Vagina (tissue), 2 donors: ENCODE measurements at places on chromosomes 1 and 21. TPM values are rescaled to one million over a fixed set of nuclear protein-coding genes. Genes with fewer than 3 reads are reported as not detected.

CELA3B gene
- total RNA-seq = not detected

SLAMF9 gene
- not detected for total RNA-seq

SHISAL2A gene
- 3.2 TPM for total RNA-seq

SYT2 gene
- total RNA-seq = not detected

CYP4B1 gene
- 74.4 TPM for total RNA-seq

GNG12 gene
- total RNA-seq = 71.5 TPM

OXCT2 gene
- not detected for total RNA-seq

GRHL3 gene
- total RNA-seq = 58.7 TPM

DNAJC16 gene
- 29.5 TPM for total RNA-seq

CD58 gene
- total RNA-seq = 54.5 TPM

GRCh38 chr1:222167111-222167510 is 380.8 kb downstream of the HHIPL2 start:
- H3K36me3 ChIP-seq = no peaks in the 10 kb centered on the region
- DNase-seq = no peak

GRCh38 chr1:96845464-96845863 is 123.9 kb downstream of the PTBP2 start:
- no peaks in the 10 kb centered on the region for H3K36me3 ChIP-seq
- H3K4me3 ChIP-seq = no peak overlapping the region
- H3K4me1 ChIP-seq = no peaks in the 10 kb centered on the region
- H3K27me3 ChIP-seq = no peaks in the 10 kb centered on the region

DNA sequence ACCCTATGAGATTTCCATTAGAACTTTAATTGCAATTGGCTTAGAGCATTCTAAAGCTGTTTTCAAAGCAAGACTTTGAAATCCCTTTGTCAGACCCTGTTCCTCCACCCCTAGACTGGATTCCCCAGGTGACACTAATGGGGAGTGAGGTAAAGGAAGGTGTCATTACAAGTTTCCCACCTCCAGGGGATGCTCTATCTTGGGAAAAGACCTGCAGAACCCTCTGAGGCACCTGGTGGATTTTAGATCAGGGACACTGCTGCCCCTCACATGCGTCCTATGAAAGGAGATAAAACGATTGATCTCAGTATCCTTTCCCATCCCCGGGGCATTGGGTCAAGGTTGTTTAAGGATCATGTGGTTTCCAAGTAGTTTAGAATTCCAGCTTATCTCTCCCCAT is 80.3 kb upstream of the RGS4 start:
- no peaks in the 10 kb centered on the region for H3K4me1 ChIP-seq
- no peaks in the 10 kb centered on the region for H3K36me3 ChIP-seq
- no peaks in the 10 kb centered on the region for H3K27me3 ChIP-seq
- DNase-seq = no peak

DNA sequence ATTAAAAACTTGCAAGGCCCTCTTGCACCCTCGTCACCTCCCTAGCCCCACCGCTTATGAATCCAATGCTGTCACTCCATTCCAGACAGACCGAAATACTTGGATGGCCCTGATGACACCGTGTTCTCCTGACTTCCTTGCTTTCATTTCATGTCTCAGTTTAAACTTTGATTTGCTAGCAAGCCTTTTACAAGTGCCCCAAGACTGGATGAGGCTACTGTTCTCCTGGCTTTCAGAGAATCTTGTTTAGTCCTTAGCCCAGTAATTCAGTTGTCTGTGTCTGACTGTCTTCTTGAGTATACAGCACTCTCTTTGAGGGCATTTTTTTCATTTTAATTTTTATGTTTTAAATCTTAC is 824 bp upstream of the IFI44L start:
- H3K4me3 ChIP-seq = peak overlapping the region; percentile 8
- no peaks in the 10 kb centered on the region for H3K27me3 ChIP-seq
- no peak for DNase-seq
- peak overlapping the region; percentile 79 for H3K27ac ChIP-seq
- no peaks in the 10 kb centered on the region for H3K36me3 ChIP-seq
- peaks cover 28% of the 10 kb centered on the region for H3K4me1 ChIP-seq

DNA sequence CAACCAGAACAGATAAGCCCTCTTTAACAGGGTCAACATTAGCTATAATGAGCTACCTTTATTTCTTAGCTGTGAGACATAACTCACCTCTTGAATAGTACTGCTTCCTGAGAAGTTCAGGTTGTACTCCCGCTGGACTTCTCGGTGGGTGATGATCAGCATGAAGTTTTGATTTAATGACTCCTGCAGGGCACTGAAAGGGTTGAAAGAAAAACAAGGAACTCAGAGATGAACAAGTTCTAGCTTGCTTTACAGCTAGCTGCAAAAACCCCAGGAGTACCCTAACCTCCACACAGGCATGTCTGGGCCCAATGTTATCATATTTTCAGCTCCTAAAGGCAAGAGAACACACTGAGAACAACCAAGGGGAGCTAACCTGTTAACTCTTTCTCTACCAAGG is 254.4 kb downstream of the FAF1 start:
- H3K27me3 ChIP-seq = no peaks in the 10 kb centered on the region
- no peak for DNase-seq
- H3K4me1 ChIP-seq = peaks cover 14% of the 10 kb centered on the region
- no peak overlapping the region for H3K27ac ChIP-seq
- H3K4me3 ChIP-seq = no peak overlapping the region

DNA sequence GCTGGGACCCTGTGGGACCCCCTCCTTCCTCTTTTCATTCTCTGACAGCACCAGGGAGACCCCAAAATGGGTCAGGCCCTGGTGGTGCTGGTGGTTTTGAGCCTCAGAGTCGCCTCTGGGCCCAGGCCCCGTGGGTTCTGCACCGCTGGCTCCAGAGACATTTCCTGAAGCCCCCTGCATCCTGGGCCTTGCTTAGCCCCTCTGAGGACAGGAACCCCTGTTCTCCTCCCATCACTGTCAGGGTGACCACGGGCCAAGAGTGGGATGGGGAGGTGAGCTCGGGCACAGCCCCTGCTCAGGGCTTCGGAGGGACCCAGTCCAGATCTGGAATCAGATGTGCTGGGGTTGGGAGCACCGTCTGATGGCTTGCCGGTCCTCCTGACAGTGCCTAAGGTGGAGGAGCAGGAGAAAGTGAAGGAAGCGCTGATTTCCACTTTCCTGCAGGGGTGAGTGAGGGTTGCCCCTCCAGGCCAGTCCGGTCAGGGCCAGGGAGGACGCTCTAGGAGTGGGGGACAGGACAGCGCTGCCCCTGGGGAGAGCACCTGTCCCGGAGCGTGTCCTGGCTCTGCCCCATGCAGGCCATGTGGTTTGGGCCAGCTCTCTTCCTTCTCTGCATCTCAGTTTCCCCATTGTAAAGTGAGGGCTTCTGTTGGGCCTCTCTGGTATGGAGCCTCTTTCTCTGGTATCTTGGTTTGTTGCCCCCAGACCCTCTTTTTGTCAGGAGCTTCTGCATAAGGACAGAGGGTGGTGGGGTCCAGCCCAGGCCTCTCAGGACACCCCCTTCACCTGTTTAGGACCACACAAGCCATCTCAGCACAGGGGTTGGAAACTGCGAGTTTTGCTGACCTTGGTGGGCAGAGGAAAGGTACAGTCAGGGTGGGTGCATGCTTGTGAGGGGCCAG is 71.0 kb downstream of the TRIM11 start:
- no peak overlapping the region for H3K27ac ChIP-seq
- H3K4me1 ChIP-seq = no peaks in the 10 kb centered on the region
- H3K4me3 ChIP-seq = no peak overlapping the region
- no peaks in the 10 kb centered on the region for H3K27me3 ChIP-seq

GRCh38 chr1:101605878-101606277 is 369.1 kb downstream of the S1PR1 start:
- H3K27ac ChIP-seq = no peak overlapping the region
- no peak overlapping the region for H3K4me3 ChIP-seq
- H3K4me1 ChIP-seq = no peaks in the 10 kb centered on the region
- no peak for DNase-seq
- H3K36me3 ChIP-seq = no peaks in the 10 kb centered on the region

DNA sequence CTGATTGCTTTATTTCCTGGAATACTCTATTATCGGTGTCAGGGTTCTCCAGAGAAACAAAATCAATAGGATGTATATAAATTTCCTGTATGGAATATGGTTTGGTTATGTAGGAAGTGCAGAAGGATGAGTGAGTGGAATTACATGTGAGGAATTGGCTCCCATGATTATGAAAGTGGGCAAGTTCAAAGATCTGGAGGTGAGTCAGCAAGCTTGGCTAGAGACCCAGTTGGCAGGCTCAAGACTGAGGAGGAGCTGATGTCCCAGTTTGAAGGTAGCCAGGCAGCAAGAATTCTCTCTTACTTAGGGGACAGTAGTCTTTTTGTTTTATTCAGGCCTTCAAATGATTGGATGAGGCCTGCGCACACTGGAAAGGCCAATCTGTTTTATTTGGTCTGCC is 57.5 kb downstream of the MAP3K7CL start:
- H3K27me3 ChIP-seq = no peaks in the 10 kb centered on the region
- no peak for DNase-seq
- no peak overlapping the region for H3K4me3 ChIP-seq
- peaks cover 11% of the 10 kb centered on the region for H3K4me1 ChIP-seq
- H3K27ac ChIP-seq = no peak overlapping the region
- no peaks in the 10 kb centered on the region for H3K36me3 ChIP-seq

DNA sequence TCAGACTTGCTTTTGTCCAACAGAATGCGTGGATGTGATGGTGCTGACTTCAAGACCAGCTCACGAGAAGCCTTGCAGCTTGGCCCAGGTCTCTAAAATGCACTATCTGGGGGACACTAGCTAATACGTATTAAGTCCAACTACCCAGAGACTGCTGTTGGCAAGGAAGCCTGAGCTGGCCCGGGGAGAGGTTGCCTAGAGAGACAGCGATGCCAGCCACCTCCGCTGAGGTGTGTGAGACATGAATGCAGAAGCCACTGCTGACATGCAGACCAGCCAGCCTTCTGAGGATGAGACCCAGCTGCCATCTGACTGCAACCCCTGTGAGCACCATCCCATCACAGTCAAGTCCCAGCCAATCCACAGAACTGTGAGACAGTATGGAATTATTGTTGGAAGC is 32.5 kb downstream of the THAP3 start:
- peaks cover 25% of the 10 kb centered on the region for H3K36me3 ChIP-seq
- no peak overlapping the region for H3K4me3 ChIP-seq
- H3K4me1 ChIP-seq = no peaks in the 10 kb centered on the region
- no peak overlapping the region for H3K27ac ChIP-seq

- no peak overlapping the region for H3K4me3 ChIP-seq
- no peaks in the 10 kb centered on the region for H3K27me3 ChIP-seq
- no peak for DNase-seq
- H3K27ac ChIP-seq = peak overlapping the region; percentile 24
- peaks cover 35% of the 10 kb centered on the region for H3K4me1 ChIP-seq
Observed at GRCh38 chr1:10737651-10738050, 58.8 kb downstream of the CASZ1 start.

GRCh38 chr1:107323784-107324183 is 182.9 kb downstream of the NTNG1 start:
- DNase-seq = no peak
- no peaks in the 10 kb centered on the region for H3K27me3 ChIP-seq
- no peaks in the 10 kb centered on the region for H3K36me3 ChIP-seq
- no peaks in the 10 kb centered on the region for H3K4me1 ChIP-seq
- H3K4me3 ChIP-seq = no peak overlapping the region

DNA sequence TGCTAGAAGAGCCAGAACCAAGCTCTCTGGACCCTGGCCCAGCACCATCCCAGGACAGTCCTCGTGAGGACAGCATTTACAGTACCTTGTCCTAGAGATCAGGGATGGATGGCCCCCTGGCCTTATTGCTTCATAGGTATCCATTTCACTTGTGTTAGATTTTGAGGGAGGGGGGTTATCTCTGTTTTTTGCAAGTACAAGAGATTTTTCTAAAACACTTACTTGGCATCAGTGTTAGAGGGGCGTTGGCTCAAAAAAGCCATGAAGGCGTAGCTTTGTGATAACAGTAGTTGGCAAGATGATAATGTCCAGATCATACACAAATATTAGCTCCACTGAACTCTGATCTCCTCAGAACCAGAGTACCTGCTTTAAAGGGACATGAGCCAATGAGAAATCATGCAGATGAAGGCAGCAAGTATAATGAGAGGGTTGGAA is 5.8 kb upstream of the ATP1B1 start:
- H3K27ac ChIP-seq = no peak overlapping the region
- no peaks in the 10 kb centered on the region for H3K27me3 ChIP-seq
- peaks cover 21% of the 10 kb centered on the region for H3K4me1 ChIP-seq
- H3K4me3 ChIP-seq = no peak overlapping the region
- DNase-seq = no peak

DNA sequence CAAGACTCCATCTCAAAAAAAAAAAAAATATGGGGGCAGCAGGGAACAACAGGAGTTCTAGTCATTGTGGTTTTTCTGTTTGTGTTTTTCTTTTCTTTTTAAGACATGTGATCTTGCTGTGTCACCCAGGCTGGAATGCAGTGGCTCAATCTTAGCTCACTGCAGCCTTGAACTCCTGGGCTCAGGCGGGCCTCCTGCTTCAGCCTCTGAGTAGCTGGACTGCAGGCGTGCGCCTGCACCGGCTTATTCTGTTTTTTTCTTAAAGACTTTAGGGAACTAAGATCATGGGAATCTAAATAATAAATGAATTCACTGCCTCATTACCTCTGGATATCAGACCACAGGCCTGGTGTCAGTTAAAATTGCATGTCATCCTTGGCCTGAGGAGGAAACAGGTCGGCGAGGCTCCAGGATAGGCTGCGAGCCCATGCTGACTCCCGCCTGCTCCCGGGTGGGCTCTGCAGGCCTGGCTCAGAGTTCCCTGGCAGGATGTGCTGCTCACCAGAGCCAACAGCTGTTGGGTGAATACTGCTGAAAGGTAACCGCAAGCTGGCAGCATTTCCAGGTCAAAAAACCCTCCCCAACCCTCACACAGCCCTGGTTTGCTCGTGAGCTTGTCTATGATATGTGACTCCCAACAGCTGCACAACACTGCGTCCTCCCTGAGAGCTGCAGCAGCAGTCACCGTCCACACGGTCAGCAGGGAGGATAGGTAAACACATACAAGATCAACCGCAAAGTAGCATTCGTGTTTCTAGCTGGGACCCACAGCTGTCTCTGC is 58.1 kb downstream of the SCCPDH start:
- no peaks in the 10 kb centered on the region for H3K4me1 ChIP-seq
- no peaks in the 10 kb centered on the region for H3K36me3 ChIP-seq
- H3K27ac ChIP-seq = peak overlapping the region; percentile 2
- DNase-seq = no peak
- H3K4me3 ChIP-seq = no peak overlapping the region

DNA sequence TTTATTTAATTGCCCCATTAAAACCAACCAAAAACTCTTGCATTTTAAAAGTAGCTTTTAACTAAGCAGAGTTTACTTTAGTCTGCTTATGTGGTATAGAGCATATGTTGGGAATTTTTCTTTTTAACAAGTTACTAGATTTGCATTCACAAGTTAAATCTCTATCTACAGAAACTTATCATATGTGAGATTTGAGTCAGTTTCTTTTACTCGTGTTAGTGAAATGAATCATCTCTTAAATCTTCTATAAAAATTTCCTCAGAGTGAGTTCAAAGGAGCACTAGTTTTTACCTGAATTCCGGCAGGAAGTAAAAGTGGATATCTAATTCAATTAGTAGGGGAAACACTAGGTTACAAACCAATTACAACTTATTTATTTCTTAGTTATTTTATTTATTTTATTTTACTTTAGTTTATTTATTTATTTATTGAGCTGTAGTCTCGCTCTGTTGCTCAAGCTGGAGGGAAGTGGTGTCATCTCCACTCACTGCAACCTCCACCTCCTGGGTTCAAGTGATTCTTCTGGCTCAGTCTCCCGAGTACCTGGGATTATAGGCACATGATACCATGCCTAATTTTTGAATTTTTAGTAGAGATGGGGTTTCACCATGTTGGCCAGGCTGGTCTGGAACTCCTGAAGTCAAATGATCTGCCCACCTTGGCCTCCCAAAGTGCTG is 1609.6 kb upstream of the B3GALT2 start:
- H3K4me1 ChIP-seq = no peaks in the 10 kb centered on the region
- H3K36me3 ChIP-seq = no peaks in the 10 kb centered on the region
- H3K27ac ChIP-seq = no peak overlapping the region
